ENCODE measurements at places on chromosomes 5 and 9.

DNA sequence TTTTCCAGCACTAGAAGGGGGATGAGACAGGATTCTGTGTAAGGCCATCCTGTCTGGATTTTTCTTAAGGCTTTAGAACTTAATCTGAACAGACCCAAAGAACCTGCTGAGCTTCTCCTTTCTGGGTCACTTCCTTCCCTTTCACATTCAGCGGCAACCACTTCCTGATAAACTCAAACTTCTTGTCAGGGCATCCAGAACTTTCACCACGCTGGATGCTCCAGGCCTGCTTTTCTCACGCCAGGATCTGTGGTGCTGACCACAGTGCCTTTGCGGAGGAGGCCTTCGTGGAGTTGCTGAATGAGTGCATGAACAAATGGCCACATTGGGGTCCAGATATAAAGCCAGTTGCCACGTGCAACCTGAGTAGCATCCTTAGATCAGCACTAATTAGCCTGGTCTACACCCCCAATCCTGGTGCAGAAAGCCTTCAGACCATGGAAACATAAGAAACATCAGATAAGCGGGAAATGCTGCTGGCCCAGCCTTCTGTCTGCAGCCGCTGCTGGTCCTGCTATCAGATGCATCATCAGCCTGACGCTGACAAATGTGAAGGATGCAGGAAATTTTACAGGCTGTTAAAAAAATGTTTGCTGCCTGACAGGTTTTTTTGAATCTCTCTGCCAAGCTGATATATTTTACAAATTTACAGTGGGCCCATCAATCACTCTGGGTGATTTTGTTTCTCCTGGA is 75.3 kb upstream of the BARHL1 start:
- DNase-seq, result no peak

GRCh38 chr9:14524873-14525515 is 168.2 kb downstream of the ZDHHC21 start:
- no peak for DNase-seq

GRCh38 chr5:175728316-175728715 is 70.4 kb downstream of the HRH2 start:
- DNase-seq, result no peak

GRCh38 chr5:2432076-2432920 is 319.2 kb downstream of the IRX2 start:
- no peak for DNase-seq

All from NCI-H2171 treated with DMSO at 0.1 percent for 48 hours (cell line).